ENCODE measurements at places on chromosomes 12 and 14.

GRCh38 chr12:93059925-93060665, 131.0 kb upstream of the EEA1 start:
- no peak for DNase-seq

GRCh38 chr12:38258411-38258810, 58.2 kb upstream of the ALG10B start:
- no peak for DNase-seq

DNA sequence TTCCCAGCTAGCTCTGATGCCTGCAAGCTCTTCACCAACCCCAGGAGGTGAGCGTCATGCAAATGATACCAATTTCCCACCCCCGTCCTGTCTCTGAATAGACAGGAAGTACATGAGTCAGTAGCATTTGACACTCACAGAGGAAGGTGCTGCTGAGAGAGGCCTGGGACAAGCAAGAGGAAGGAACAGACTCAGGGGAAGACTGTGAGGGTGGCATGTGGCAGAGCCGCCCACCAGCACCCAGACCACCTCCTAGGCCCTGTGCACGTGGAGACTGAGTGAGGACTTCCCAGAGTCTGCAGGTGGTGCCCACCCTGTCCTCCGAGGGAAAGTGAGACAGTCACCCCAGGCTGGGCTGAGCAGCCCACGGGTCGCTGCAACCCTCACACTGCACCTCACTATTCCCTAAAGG, 199.5 kb upstream of the SFSWAP start:
- no peak for DNase-seq

GRCh38 chr14:33811721-33812120, 139.2 kb downstream of the EGLN3 start:
- no peak for DNase-seq

DNA sequence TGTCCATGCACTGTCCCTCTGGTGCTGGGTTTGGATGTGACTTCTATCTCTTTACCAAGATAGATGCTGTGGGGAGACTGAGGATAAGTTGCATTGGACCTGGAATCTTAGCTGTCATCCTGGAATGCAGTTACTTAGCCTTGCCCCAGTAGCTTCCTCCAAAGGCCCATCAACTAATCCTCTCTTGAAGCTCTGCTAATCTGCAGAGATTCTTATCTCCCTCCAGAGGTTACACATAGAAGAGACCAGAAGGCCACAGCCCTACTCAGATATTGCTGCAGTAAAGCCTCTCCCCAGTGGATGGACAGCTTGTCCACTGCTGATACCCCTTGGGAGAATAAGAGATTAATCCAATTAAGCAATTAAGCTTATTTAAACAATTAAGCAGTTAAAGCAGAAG, 867.2 kb downstream of the BCL11B start:
- DNase-seq, result no peak

DNA sequence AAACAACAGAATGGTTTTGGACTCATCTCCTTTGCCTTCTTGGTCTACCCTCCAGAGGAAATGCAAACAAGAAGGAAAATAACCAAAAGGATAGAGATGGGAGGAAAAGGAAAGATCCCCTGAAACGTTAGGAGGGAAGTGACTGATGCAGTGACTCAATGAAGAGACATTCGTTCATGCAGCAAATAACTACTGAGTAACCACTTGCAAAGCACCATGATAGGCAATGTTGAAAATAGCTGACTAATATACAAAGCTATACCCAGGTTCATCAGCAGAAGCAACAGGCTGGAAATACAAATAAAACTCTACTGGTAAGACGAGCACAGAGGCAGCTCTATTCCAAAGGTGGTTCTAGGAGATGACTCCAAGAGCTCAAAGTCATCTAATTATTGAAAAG, 41.8 kb downstream of the R3HDM2 start:
- DNase-seq, result no peak

GRCh38 chr12:110170535-110171185, 46.5 kb downstream of the IFT81 start:
- DNase-seq, result no peak

DNA sequence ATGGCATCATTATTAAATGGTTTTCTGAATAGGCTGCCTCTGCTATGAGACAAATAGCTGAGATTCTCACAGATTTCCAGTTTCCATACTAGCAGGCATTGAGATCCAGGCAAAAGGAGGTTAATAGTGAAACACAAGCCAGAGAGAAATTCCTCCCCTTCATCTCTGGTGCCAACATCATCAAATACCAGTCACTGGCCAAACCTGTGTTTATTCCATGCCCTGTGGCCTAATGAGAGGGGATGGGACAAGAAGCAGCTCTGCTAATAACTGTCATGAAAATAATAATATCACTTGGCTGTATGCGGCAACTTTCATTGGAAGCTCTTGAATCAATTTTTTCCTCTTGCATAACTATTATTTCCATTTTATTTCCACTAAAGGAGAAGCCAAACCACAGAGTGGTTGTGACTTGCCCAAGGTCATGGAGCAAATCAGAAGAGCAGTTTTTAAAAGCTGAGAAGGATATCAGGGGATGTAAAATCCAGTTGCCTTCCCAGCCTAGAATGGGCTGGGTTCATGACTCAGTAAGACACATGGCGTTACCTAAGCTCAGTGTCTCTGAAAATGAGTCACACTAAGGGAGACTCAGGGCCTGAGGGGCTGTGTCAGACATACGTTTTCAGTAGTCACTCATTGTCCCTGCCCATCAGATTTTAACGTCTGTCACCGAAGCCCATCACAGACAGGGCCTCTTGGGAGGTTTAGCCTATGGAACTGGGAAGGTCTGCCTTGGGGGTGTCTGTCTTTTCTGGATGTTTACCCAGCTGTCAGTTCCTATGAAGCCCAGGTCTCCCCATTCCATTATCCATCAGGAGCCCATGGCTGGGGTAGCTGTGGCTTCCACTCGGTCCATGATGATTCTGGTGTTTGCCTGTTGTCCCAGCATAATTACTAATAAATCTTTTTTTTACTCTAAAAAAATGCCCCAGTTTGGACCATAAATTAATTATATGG, 208.8 kb upstream of the EEA1 start:
- DNase-seq, result no peak

GRCh38 chr14:90177539-90178189, 78.7 kb upstream of the PSMC1 start:
- DNase-seq, result no peak

All from NCI-H1417 (cell line).